ENCODE measurements at places on chromosomes 12 and 14. TPM values are rescaled to one million over a fixed set of nuclear protein-coding genes. Genes with fewer than 3 reads are reported as not detected.

GRCh38 chr12:41190338-41190737 is 2.2 kb downstream of the PDZRN4 start:
- no peak overlapping the region for H3K27ac ChIP-seq
- DNase-seq = no peak
- H3K36me3 ChIP-seq = no peaks in the 10 kb centered on the region
- peaks cover 16% of the 10 kb centered on the region for H3K27me3 ChIP-seq

Gene SUPT16H
- total RNA-seq = 97.6 TPM

Gene GLIPR1L1
- total RNA-seq = not detected

Gene OR4E2
- total RNA-seq = not detected

Gene POP5
- 29.2 TPM for total RNA-seq

DNA sequence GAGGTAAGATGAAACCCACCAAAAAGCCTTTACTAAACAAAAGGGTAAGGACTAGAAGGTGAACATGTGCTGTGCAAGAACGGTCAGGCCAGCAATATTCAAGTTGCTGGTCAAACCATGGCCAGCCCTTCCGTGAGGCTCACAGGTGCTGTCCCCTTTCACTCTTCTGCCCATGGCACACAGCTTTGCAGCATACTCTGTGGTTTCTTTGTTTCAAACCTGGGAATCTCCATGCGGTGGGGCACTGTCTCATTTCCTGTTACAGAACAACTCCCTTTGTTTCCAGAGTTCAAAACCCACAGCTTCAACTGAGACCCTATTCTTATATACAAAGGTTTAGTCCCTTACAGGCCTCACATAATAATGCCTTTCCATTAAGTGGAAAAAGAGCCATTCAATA is 1.7 kb upstream of the OVCH1 start:
- no peak overlapping the region for H3K4me3 ChIP-seq
- no peak for DNase-seq
- peaks cover 2% of the 10 kb centered on the region for H3K27me3 ChIP-seq
- H3K4me1 ChIP-seq = no peaks in the 10 kb centered on the region
- no peaks in the 10 kb centered on the region for H3K36me3 ChIP-seq

- no peaks in the 10 kb centered on the region for H3K27me3 ChIP-seq
- no peak overlapping the region for H3K4me3 ChIP-seq
- H3K4me1 ChIP-seq = no peaks in the 10 kb centered on the region
- DNase-seq = no peak
Observed at GRCh38 chr14:78302841-78303240, 132.7 kb downstream of the NRXN3 start.

DNA sequence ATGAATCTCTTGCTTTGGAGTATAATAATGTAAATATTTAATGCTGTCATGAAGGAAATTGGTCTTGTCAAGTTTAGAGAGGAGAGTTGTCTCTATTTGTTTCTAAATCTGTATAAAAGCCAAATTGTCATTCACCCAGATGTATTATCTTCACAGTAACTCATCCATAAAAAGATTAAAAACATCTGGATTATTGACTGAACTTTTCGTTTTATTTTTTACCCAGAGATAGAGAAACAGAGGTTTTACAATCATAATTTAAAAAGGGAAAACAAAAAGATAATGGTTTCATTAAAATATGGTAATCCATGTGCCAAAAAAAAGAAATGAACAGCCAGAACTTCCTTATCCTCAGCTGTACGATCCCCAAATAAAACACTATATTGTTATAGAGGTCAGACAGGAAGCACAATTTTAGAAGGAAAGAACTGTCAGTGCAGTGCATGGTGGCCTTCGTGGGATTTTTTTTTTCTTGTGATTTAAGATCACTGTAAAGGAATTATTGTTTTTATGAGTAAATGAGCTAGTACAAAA is 125.9 kb downstream of the ACSS3 start:
- no peaks in the 10 kb centered on the region for H3K27me3 ChIP-seq
- H3K4me3 ChIP-seq = no peak overlapping the region
- H3K27ac ChIP-seq = no peak overlapping the region
- H3K4me1 ChIP-seq = peaks cover 31% of the 10 kb centered on the region
- no peaks in the 10 kb centered on the region for H3K36me3 ChIP-seq
- DNase-seq = no peak

GRCh38 chr14:53409969-53410368 is 256.8 kb upstream of the DDHD1 start:
- H3K27ac ChIP-seq = no peak overlapping the region
- no peak overlapping the region for H3K4me3 ChIP-seq
- H3K36me3 ChIP-seq = no peaks in the 10 kb centered on the region
- DNase-seq = no peak
- no peaks in the 10 kb centered on the region for H3K27me3 ChIP-seq

DNA sequence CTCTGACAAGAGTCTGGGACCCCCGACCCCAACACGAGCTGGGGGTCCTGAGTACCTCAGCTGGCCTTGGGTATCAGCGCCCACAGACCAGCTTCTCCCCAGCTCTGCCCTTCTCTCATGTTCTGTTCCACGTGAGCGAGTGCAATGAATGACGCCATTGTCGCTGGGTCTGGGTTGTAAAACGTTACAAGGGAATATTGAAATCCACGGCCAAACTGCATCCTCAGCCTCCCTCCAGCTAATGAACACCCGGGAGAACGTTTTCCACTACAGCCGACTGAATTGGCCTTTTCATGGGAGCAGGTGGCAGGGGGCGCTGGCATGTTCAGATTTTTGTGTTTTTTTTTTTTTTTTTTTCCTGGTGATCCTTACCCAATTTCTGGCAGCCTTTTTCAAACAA is 34.7 kb downstream of the TBX5 start:
- H3K4me3 ChIP-seq = no peak overlapping the region
- H3K27me3 ChIP-seq = peaks cover 4% of the 10 kb centered on the region
- H3K36me3 ChIP-seq = peaks cover 1% of the 10 kb centered on the region
- H3K4me1 ChIP-seq = peaks cover 3% of the 10 kb centered on the region
- no peak for DNase-seq
- no peak overlapping the region for H3K27ac ChIP-seq

Gene KRT73
- total RNA-seq = not detected

Gene CCDC85C
- total RNA-seq = 32.3 TPM

DNA sequence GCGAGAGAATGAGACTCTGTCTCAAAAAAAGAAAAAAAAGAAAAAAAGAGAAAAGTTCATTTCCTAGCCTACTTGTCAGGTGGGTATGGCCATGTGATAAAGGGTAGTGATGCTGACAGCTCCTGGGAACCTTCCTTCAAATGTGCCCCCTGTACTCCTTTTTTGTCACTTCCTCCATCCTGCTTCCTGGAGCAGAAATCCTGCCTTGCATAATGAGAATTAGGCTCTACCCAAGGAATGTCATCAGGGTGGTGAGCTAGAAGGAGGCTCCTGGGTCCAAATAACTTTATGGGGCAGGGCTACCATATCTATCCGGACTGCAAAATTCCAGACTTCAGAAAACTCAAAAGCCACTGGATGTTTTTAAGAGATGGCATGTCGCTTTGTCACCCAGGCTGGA is 27.8 kb upstream of the FBXO34 start:
- no peak for DNase-seq
- peaks cover under 1% of the 10 kb centered on the region for H3K4me1 ChIP-seq
- no peaks in the 10 kb centered on the region for H3K36me3 ChIP-seq
- H3K4me3 ChIP-seq = no peak overlapping the region
- H3K27me3 ChIP-seq = peaks cover 3% of the 10 kb centered on the region

GRCh38 chr12:19153396-19153795 is 23.9 kb downstream of the PLEKHA5 start:
- H3K4me1 ChIP-seq = peaks cover 8% of the 10 kb centered on the region
- peaks cover 3% of the 10 kb centered on the region for H3K27me3 ChIP-seq
- H3K36me3 ChIP-seq = no peaks in the 10 kb centered on the region
- no peak for DNase-seq
- H3K27ac ChIP-seq = no peak overlapping the region
- no peak overlapping the region for H3K4me3 ChIP-seq

Gene RHEBL1
- total RNA-seq = 2.3 TPM

GRCh38 chr12:95804291-95804690 is 13.7 kb upstream of the NTN4 start:
- H3K36me3 ChIP-seq = peaks cover 5% of the 10 kb centered on the region
- no peaks in the 10 kb centered on the region for H3K4me1 ChIP-seq
- H3K27me3 ChIP-seq = no peaks in the 10 kb centered on the region
- H3K4me3 ChIP-seq = no peak overlapping the region
- H3K27ac ChIP-seq = no peak overlapping the region
- no peak for DNase-seq

DNA sequence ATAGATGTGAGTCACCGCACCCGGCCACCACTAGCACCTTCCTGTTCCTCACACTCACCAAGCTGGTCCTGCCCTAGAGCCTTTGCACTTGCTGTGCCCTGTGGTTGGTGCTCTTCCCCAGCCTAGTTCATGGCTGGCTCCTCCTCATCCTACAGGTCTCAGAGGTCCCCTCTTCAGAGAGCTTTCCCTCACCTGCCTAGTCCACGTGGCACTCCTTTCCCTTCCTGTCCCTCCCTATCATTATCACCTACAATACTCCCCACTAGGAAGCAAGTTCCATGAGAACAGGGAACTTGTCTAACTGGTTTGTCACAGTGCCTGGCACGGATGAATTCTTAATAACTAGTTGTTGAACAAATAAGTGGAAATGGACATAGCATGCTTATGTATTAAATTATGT is 24.0 kb upstream of the TMED10 start:
- H3K4me1 ChIP-seq = no peaks in the 10 kb centered on the region
- H3K27ac ChIP-seq = no peak overlapping the region
- no peaks in the 10 kb centered on the region for H3K36me3 ChIP-seq

- no peak overlapping the region for H3K27ac ChIP-seq
- no peaks in the 10 kb centered on the region for H3K4me1 ChIP-seq
- no peak for DNase-seq
- no peak overlapping the region for H3K4me3 ChIP-seq
- H3K36me3 ChIP-seq = peaks cover 10% of the 10 kb centered on the region
Observed at GRCh38 chr12:123836292-123836691, 74.2 kb downstream of the DNAH10 start.

Gene PLD4
- not detected for total RNA-seq

All from glutamatergic neuron (in vitro differentiated cells).